ENCODE measurements at places on chromosomes 6 and 20.

GRCh38 chr6:122839472-122839871 is 50.4 kb downstream of the SMPDL3A start:
- DNase-seq, result peak; percentile 11

DNA sequence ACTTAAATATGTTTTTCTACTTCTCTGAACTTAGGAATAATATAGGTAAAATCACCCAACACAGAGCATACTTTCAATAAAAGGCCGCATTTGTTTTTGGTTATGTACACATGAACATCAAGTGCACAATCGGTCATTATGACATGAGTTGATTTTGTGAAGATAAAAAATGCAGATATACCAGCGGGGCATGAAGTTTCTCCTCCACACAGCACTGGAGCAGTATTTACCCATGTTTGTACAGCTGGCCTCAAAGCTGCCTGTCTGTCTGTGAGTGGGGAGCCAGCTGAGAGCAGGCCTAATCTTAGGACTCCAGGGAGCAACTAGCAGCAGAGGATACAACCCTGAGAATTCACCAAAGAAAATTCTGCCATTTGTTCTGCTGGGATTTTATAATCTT is 206.5 kb downstream of the TPBG start:
- DNase-seq, result no peak

GRCh38 chr6:20681243-20681684 is 147.0 kb downstream of the CDKAL1 start:
- no peak for DNase-seq

DNA sequence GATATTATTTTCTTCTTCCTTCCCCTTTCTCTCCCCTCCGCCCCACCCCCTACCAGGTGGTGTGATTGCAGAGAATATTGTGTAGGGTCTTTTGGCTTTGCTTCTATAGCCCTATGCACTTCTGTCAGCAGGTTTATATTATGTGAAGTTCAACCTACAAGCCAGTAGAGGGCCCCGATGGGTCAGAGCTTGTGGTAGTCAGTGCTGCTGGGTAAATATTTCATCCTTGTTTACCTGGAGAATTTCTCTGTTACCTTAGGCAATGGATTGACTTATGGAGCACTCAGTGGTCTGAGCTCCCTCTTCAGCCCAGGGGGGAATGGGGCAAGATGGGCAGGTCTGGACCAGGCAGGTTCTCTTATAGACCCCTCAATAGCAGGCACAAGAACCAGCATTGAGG is 720.9 kb downstream of the GRIK2 start:
- DNase-seq, result no peak

- no peak for DNase-seq
Observed at GRCh38 chr6:30800871-30801270, 56.5 kb upstream of the IER3 start.

- no peak for DNase-seq
Observed at GRCh38 chr6:89081129-89081422, 525 bp downstream of the PNRC1 start.

DNA sequence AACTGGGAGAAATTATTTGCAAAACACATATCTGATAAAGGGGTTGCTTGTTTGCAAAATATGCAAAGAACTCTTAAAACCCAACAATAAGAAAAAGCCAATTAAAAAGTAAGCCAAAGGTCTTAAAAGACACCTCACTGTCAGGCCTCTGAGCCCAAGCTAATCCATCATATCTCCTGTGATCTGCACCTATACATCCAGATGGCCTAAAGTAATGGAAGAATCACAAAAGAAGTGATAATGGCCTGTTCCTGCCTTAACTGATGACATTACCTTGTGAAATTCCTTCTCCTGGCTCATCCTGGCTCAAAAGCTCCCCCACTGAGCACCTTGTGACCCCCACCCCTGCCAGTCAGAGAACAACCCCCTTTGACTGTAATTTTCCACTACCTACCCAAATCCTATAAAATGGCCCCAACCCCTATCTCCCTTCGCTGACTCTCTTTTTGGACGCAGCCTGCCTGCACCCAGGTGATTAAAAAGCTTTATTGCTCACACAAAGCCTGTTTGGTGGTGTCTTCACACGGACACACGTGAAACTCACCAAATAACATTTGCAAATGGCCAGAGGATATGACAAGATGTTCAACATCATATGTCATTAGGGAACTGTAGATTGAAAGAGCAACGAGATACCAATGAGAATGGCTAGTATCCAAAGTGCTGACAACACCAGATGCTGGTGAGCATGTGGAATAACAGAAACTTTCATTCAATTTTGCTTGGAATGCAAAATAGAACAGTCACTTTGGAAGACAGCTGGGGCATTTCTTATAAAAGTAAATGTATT is 565.0 kb upstream of the ADGRB3 start:
- DNase-seq, result no peak

- DNase-seq, result peak; percentile 80
Observed at GRCh38 chr6:39228992-39229767, at the start of gene KCNK5. TSS of gene KCNK5 (minus strand) at chr6:39229475. CDS start at chr6:39229111, 364 bp downstream.
